ENCODE measurements at places on chromosomes 4 and X. TPM values are rescaled to one million over a fixed set of nuclear protein-coding genes. Genes with fewer than 3 reads are reported as not detected.

FAM199X gene
- total RNA-seq, result 19.2 TPM

DGKK gene
- total RNA-seq, result not detected

MAGIX gene
- 2.7 TPM for total RNA-seq

MAP3K15 gene
- total RNA-seq, result 0.16 TPM

SLC6A14 gene
- not detected for total RNA-seq

GRCh38 chr4:27318740-27319139 lies 458.1 kb downstream of the STIM2 start:
- no peak for DNase-seq
- no peaks in the 10 kb centered on the region for H3K36me3 ChIP-seq
- no peak overlapping the region for H3K27ac ChIP-seq
- no peak overlapping the region for H3K4me3 ChIP-seq
- H3K27me3 ChIP-seq, result no peaks in the 10 kb centered on the region

- H3K27me3 ChIP-seq, result no peaks in the 10 kb centered on the region
- H3K27ac ChIP-seq, result no peak overlapping the region
- no peak for DNase-seq
- H3K4me1 ChIP-seq, result no peaks in the 10 kb centered on the region
- no peak overlapping the region for H3K4me3 ChIP-seq
These were observed 118.8 kb downstream of the GABRA2 start for GRCh38 chr4:46270986-46271596.

DNA sequence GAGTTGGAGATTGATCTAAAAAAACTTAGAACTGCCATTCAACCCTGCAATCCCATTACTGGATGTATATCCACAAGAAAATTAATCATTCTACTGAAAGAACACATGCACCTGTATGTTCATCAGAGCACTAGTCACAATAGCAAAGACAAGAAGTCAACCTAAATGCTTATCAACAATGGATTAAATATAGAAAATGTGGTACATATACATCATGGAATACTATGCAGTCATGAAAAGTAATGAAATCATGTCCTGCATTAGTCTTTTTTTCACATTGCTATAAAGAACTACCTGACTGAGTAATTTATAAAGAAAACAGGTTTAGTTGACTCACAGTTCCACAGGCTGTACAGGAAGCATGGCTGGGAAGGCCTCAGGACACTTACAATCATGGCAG lies 850.5 kb downstream of the TECRL start:
- H3K27me3 ChIP-seq, result no peaks in the 10 kb centered on the region
- no peaks in the 10 kb centered on the region for H3K4me1 ChIP-seq
- H3K4me3 ChIP-seq, result no peak overlapping the region
- H3K27ac ChIP-seq, result no peak overlapping the region
- H3K36me3 ChIP-seq, result no peaks in the 10 kb centered on the region

GRCh38 chr4:53364624-53365023 lies 1.2 kb downstream of the SCFD2 start:
- no peaks in the 10 kb centered on the region for H3K36me3 ChIP-seq
- H3K27ac ChIP-seq, result no peak overlapping the region
- no peaks in the 10 kb centered on the region for H3K4me1 ChIP-seq
- DNase-seq, result no peak

DNA sequence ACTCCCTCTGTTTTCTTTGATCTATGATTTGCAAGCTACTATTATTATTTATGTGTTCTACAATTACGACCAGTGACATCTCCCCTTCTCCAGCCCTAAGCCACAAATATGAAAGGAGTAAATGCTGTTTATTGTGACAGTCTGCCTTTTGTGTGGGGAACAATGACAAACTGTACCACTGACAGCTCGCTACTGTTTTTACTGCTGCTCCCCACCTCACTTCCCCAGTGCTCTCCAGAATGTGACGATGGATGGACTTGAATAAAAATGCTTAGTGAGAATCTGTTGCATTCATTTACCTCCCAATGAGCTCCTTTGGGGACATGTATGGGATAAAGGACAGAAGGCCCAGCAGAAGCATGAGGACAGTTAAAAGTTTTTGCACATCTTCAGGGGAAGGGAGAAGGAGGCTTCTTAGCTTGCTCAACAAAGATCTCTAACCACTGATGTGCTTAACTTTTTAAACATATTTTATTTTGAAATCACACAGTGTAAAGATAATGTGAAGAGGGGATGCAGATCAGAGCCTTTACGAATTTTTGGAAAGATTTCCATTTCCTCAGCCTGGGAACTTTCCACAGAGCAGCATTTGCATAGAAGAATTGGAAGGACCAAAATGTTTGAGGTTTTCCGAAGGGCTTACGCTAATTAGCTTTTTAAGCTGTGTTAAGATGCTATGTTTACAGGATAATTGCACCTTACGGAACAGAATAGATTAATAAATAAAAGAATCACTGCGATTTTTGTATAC lies 485.1 kb upstream of the TENM3 start:
- no peaks in the 10 kb centered on the region for H3K4me1 ChIP-seq
- H3K4me3 ChIP-seq, result no peak overlapping the region
- H3K36me3 ChIP-seq, result no peaks in the 10 kb centered on the region
- no peak for DNase-seq
- H3K27ac ChIP-seq, result no peak overlapping the region

DNA sequence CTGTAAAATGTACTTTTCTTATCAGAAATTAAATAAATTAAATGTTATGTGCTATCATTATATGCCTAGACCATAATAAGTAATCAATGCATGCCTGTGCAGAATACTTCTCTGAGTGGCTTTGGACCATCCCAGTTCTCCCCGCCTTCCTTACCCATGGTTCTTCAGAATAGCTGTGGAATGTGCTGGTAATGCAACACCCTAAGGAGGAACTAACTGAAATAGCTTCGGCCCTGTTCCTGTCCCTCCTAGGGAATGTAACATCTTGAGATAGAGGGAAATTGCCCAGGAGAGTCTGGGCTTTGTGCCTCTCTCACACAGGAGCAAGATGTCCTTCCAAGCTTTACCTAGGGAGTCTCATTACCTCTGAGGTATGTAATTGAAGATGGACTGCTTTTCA lies 693.6 kb upstream of the HS3ST1 start:
- H3K4me3 ChIP-seq, result no peak overlapping the region
- no peaks in the 10 kb centered on the region for H3K27me3 ChIP-seq
- no peak overlapping the region for H3K27ac ChIP-seq
- no peaks in the 10 kb centered on the region for H3K4me1 ChIP-seq
- DNase-seq, result no peak

- H3K4me3 ChIP-seq, result no peak overlapping the region
- H3K36me3 ChIP-seq, result no peaks in the 10 kb centered on the region
- no peak overlapping the region for H3K27ac ChIP-seq
- no peaks in the 10 kb centered on the region for H3K27me3 ChIP-seq
These were observed 44.4 kb downstream of the CRLF2 start for GRCh38 chrX:1167918-1168481.

DNA sequence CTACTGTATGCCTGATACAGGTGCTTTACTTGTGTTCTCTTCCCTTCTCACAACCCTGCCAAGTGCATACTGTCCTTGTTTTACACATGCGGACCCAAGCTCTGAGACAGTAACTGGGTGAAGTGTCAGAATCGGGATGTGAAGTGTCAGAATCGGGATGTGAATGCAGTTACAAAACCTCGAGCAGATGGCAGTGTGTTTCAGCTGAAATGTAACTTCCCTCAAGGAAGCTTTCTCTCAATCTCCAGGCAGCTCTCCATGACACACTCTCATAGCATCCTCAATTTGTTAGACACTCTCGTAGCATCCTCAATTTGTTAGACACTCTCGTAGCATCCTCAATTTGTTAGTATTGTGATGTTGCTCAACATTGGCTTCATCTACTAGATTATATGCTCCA lies 1.1 kb upstream of the HPSE start:
- H3K4me1 ChIP-seq, result no peaks in the 10 kb centered on the region
- H3K4me3 ChIP-seq, result peak overlapping the region; percentile 38
- no peak for DNase-seq
- H3K36me3 ChIP-seq, result no peaks in the 10 kb centered on the region

DNA sequence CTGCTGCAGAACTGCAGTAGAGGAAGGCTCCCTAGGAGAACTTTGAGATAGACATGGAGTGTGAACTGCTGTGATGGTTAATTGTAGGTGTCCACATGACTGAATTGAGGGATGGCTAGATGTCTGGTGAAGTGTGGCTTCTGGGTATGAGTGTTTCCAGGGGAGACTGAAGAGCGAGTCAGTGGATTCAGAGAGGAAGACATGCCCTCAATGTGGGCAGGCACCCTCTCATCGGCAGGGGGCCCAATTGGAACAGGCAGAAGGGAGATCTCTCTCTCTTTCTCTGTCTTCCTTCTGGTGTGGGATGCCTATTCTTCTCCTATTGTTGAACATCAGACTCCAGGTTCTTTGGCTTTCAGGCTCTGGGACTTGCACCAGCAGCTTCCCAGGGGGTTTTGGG lies 304.7 kb upstream of the GATB start:
- H3K27me3 ChIP-seq, result no peaks in the 10 kb centered on the region
- DNase-seq, result no peak
- H3K4me1 ChIP-seq, result no peaks in the 10 kb centered on the region
- H3K27ac ChIP-seq, result no peak overlapping the region

- no peaks in the 10 kb centered on the region for H3K36me3 ChIP-seq
- DNase-seq, result no peak
- H3K27ac ChIP-seq, result no peak overlapping the region
- H3K4me1 ChIP-seq, result no peaks in the 10 kb centered on the region
- H3K4me3 ChIP-seq, result no peak overlapping the region
These were observed 171.3 kb downstream of the UNC5C start for GRCh38 chr4:95377366-95377900.
